ENCODE measurements at places on chromosomes 13 and 19.
A peak's percentile ranks its signal among the peaks of the same experiment; 100 is the strongest.

DNA sequence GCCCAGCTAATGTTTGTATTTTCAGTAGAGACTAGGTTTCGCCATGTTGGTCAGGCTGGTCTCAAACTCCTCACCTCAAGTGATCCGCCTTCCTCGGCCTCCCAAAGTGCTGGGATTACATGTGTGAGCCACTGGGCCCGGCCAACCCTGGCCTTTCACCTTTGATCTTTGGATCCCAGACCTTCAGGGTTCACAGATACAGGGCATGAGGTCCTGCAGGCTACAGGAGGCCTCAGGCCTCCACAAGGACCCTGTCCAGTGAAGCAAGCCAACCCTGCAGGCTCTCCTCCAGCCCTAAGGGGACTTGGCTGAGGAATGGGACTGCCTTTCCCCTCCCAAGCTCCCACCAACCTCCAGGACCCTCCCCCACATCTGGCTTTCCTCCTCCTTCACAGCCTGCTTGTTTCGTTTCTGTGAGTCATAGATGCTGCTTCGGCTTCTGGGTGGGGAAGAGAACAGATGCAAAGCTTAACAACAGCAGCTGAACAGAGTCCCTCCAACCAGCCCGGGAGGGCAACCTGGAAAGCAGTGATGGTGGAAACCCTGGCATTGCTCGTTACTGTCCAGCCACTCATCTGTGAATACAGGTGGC, 11.8 kb downstream of the ARHGEF18 start:
- DNase-seq: no peak

DNA sequence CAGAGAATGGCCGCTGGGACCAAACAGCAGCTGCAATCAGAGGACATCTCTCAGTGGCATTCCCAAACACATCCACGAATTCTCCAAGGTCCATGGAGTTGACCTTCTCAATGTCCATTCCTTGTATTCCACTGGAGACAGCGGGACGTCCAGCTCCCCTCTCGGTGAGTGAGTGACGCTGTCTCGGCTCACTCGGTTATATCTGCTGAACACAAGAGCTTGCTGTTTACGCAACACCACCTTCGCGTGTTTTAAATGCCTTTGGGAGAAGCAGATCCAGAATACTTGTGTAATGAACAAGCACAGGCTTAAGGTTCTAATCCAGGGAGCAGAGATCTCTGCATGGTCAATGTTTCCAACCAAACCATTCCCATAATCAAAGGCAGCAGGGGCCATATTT, at the start of gene URAD:
TSS of gene URAD (minus strand) at position 174 of the 400 bp plus-strand sequence. CDS start at position 118, 56 bp downstream.
- DNase-seq: no peak

GRCh38 chr19:54609356-54609791, 15.9 kb downstream of the LILRA1 start:
- no peak for DNase-seq

DNA sequence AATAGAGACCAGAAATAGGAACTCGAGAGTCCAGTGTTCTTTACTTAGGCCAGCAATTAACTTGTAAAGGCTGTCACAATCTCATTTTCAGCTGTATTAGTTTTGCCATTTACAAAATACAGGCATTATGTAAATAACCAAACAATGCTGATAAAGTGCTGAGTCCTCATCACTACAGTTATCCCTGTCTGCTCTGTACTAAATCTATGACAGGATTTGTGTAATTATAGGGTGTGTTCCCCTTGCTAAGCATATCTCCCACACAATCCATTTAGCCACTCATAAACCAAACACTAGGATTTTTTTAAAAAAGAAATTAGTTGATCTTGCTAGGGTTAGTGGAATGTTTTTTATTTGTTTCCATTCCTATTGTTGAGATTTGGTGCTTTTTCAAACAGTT, 23.2 kb downstream of the PDX1 start:
- DNase-seq: no peak

GRCh38 chr13:107035186-107035585, 467.2 kb upstream of the ARGLU1 start:
- no peak for DNase-seq

- DNase-seq: no peak
Observed at GRCh38 chr19:44608391-44608821, 5.0 kb upstream of the IGSF23 start.

GRCh38 chr13:30675717-30676116, 58.0 kb downstream of the USPL1 start:
- DNase-seq: no peak

- no peak for DNase-seq
Observed at GRCh38 chr19:5911366-5911765, 2.7 kb upstream of the CAPS start.

GRCh38 chr19:12913011-12913561, 6.0 kb downstream of the SYCE2 start:
- DNase-seq: peak; percentile 97

DNA sequence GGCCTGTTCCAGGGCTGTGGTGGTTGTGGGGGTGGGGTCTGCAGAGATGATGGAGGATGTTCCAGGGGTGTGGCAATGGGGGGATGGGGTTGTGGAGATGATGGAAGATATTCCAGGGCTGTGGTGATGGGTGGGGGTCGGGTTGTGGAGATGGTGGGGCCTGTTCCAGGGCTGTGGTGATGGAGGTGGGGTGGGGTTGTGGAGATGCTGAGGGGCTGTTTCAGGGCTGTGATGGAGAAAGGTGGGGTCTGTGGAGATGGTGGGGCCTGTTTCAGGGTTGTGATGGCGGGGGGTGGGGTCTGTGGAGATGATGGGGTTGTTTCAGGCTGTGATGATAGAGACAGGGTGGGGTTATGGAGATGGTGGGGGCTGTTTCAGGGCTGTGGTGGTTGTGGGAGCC, 62.0 kb downstream of the TEX29 start:
- DNase-seq: no peak

DNA sequence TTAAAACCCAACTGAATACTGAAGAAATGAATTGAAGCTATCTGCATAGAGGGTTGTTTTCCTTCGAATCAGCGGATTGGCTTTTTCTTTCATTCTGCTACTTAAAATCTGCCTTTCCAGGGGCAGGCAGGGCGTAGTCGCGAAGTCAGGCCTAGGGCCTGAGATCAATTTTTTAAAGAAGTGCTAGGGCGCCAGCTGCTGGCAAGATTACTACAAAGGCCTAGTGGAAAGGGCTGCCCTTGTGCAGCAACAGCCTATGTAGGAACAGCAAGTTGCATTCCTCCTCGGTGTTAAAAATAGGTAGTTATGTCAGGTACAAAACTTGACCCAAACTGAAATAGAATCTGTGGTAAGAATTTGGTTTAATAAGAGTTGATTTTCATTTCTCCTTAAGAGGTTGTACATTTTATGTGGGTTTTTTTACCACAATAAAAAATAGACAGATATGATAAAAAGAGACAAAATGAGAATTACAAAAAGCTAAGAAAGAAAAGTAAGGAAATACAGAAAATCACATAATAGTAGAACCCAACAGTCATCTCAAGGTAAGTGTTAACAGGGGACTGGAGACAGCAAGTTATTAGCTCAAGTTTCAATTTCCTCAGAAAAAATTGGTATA, 9.5 kb upstream of the URAD start:
- peak; percentile 56 for DNase-seq

- DNase-seq: peak; percentile 48
Observed at GRCh38 chr19:49073514-49074378, 1.2 kb upstream of the KCNA7 start.

DNA sequence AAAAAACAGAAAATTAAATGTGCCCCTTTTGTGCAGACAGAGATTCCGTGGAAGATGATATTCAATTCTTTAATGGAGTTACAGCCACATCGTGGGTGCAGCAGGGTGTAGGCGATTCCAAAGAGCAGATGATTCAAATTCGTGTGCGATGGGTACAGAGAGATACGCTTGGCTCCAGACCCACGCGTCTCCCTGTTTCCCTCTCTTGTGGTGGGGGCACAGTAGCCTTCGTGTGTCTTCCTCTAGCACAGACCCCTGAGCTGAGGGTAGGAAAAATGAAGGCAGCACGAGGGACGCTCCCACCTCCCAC, 4.8 kb downstream of the TSPAN16 start:
- DNase-seq: no peak

GRCh38 chr13:112819816-112820215, 130.0 kb downstream of the ATP11A start:
- no peak for DNase-seq

GRCh38 chr13:33318744-33319143, 33.2 kb upstream of the STARD13 start:
- DNase-seq: no peak

DNA sequence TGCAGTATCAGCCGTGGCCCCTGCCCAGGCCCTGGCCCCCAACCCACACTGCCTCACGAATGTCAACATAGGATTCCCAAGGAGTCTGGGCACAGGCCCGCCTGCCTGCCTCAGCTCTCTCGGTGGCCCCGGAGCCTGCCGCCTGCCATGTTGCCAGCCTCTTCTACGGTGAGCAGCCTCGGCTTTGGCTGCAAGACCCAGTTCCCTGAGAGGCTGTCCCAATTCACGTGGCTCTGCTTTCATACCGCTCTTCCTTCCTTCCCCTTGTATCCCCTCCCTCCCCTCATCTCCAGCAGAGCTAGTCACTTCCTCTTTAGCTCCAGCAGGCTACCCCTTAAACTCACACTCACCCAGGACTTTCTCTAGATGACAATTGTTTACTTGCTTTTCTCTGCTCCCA, 42.7 kb downstream of the SERP2 start:
- DNase-seq: no peak

DNA sequence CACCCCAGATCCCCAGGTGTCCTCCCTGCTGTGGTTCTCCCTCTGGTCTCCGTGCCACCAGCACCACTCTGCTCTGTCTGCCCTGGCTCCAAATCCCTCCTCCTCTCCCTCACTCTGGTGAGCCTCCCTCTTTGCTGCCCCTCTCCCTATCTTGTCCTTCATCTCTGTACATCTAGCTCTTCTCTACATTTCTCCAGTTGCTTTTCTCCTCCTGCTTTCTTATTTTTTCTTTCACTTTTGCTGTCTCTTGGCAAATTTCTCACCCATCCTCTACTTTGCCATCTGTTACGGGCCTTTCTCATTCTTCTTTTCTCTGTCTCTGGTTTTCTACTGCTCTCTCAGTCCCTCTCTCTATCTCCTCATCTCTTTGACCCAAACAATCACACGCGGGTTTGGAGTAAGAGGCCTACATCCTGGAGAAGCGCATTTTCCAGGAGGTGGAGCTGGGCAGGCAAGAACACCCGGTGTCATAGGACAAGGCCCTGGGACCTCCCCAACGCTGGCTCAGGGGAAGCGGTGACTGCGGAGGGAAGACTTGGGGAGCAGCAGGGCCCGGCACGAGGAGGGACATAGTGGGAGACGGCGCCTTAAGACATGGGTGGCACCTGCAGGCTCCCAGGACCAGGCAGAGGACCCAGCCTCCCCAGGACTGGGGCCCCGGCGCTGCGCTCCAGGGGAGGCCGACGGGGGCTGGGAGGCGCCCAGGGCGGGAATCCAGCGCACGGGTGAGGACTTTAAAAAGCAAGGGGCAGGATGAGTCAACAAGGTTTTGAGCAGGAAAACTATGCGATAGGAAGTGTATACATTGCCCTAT, 9.9 kb downstream of the ZNF611 start:
- DNase-seq: no peak

DNA sequence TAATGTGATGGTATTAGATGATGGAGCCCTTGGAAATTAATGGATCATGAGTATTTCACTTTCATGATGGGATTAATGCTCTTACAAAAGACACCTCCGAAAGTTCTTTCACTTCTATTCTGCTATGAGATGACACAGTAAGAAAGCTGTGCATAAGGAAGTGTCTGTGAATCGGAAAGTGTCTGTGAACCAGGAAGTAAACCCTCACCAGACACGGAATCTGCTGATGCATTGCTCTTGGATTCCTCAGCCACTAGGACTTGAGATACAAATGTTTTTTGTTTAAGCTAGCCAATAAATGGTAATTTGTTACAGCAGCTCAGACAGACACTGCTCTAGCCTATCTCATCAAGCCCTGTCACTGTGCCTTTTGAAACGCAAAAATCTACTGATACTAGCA, 440.4 kb upstream of the PRR20A start:
- no peak for DNase-seq

DNA sequence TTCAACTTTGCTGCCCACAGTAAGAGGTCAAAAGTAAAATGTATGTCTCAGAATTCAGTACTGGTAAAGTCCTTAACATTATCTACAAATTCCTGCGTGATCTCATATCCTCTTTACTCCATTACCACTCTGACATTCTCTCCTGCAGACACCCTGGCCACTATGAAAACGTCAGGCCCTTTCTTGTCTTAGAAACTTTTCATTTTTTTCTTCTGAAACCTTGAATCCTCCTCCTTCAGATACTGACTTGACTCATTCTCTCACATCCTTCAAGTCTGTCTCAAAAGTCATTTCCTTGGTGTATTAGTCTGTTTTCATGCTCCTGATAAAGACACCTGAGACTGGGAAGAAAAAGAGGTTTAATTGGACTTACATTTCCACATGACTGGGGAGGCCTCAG, 262.3 kb downstream of the POU4F1 start:
- no peak for DNase-seq

- no peak for DNase-seq
Observed at GRCh38 chr19:5964816-5965565, 12.9 kb downstream of the RANBP3 start.

GRCh38 chr13:73833325-73834070, 300.7 kb downstream of the KLF12 start:
- DNase-seq: no peak

- no peak for DNase-seq
Observed at GRCh38 chr13:112124141-112124540, 57.2 kb downstream of the SOX1 start.

DNA sequence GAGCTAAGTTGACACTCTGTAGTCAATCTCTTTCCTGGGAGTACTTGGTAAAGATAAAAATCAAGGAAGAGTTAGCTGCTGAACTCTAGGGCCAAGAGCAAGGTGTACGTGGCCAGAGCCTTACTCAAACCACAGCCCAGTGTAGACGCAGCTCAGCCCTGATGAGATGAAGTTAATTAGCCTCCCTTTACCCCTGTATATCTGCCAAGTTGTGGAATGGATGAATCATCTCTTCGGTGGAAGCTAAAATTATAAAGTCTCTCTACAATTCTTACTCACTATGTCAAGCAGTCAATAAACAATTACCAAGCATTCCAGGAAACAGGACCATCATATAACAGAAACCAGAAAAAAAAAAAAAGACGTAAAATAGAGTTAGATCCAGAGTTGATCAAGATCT, 146.9 kb upstream of the UFM1 start:
- DNase-seq: no peak

DNA sequence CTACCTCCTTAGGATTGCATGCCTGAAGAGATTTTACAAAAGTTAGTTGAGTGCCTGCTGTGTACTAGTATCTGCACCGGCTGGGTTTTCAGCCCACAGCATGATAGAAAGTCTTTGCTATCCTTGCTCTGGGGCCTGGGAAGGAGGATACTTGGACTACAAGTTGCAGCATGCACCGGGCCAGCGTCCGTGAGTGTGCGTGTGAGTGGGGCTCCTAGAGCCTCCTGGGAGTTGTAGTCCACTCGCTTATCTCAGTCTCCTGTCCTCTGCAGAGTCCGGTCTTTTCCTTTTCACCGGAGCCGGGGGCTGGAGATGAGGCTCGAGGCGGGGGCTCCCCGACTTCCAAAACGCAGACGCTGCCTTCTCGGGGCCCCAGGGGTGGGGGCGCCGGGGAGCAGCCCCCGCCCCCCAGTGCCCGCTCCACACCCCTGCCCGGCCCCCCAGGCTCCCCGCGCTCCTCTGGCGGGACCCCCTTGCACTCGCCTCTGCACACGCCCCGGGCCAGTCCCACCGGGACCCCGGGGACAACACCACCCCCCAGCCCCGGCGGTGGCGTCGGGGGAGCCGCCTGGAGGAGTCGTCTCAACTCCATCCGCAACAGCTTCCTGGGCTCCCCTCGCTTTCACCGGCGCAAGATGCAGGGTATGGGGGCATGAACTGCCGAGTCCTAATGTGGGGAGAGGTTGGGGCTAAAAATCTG, 20.6 kb downstream of the BRSK1 start:
- DNase-seq: peak; percentile 74

- DNase-seq: no peak
Observed at GRCh38 chr13:59099182-59099974, 1064.3 kb downstream of the DIAPH3 start.

All from cerebellar cortex (tissue), 1 donor.